T-cell (primary cell): ENCODE measurements at places on chromosomes 4 and X.
A peak's percentile ranks its signal among the peaks of the same experiment; 100 is the strongest.

DNA sequence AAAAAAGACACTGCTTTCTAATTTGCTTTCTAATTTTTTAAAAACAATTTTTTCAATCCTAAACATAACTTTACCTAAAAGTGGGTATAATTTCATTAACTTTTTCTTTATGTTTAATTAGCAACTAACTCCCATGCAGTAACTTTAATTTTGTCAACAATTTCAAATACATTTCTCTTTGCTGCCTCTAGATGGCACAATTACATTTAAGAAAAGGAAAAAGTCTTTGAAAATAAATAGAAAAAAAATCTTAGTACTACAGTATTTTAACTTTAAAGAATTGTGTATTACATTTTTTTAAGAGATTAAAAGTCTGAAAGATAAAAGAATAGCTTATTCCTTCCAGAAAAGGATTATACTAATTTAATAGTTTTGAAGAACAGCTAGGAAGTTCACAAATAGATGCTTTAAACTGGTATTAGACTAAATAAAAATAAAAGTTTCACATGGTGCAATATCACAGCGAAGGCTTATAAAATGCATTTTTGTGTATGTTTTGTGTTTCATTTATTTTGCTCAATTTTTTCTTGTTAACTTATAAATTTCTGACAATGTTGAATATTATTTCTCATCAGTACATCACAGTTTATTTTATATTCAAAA, 105.1 kb downstream of the ADGRA3 start:
- H3K4me1 ChIP-seq, result no peaks in the 10 kb centered on the region
- H3K27ac ChIP-seq, result no peak overlapping the region
- H3K27me3 ChIP-seq, result no peaks in the 10 kb centered on the region
- no peaks in the 10 kb centered on the region for H3K36me3 ChIP-seq
- no peak for DNase-seq

DNA sequence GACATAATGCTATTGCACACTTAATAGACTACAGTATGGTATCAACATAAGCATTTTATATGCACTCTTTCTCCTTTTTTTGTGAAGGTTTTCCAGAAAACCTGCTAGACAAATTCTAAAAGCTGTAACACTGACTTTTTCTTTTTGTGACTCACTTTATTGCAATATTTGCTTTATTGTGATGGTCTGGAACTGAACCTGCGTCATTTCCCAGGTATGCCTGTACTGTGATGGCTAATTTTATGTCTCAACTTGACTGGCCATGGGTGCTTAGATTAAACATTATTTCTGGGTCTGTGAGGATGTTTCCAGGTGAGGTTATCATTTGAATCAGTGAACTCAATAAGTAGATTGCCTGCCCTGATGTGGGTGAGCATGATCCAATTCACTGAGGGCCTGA, 35.5 kb upstream of the LAMP2 start:
- DNase-seq, result no peak
- H3K36me3 ChIP-seq, result no peaks in the 10 kb centered on the region
- no peaks in the 10 kb centered on the region for H3K27me3 ChIP-seq
- no peak overlapping the region for H3K27ac ChIP-seq
- H3K4me1 ChIP-seq, result no peaks in the 10 kb centered on the region

DNA sequence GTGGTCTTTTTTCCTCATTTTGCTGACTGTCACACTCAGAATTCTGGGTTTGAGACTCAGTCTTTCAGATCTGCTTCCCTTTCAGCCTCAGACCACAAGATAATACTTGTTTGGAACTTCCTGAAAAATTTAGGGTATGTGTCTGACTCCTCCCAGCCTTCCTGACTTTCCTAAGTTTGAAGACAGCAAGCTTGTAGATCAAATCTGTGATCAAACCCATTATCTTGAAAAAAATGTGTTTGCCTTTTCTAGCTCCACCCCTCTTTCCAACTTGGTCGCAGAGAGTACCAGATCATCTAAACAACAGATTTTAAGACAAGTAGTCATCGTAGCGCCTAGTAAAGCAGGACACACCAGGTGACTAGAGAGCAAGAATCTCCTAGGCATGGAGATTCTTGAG, 9.9 kb downstream of the BCAP31 start:
- peaks cover 61% of the 10 kb centered on the region for H3K36me3 ChIP-seq
- no peak overlapping the region for H3K27ac ChIP-seq
- no peak overlapping the region for H3K4me3 ChIP-seq
- H3K4me1 ChIP-seq, result no peaks in the 10 kb centered on the region

- no peaks in the 10 kb centered on the region for H3K36me3 ChIP-seq
- H3K27ac ChIP-seq, result no peak overlapping the region
- no peak for DNase-seq
- H3K4me1 ChIP-seq, result no peaks in the 10 kb centered on the region
- no peaks in the 10 kb centered on the region for H3K27me3 ChIP-seq
Observed at GRCh38 chrX:57137501-57137900, 304 bp upstream of the SPIN2A start.

- no peaks in the 10 kb centered on the region for H3K36me3 ChIP-seq
- no peak overlapping the region for H3K27ac ChIP-seq
- no peak for DNase-seq
Observed at GRCh38 chr4:81796790-81797528, 325.3 kb upstream of the RASGEF1B start.

GRCh38 chrX:30610026-30610425, 32.5 kb upstream of the TASL start:
- H3K4me3 ChIP-seq, result no peak overlapping the region
- no peak overlapping the region for H3K27ac ChIP-seq
- DNase-seq, result no peak
- no peaks in the 10 kb centered on the region for H3K4me1 ChIP-seq

- DNase-seq, result no peak
- H3K27ac ChIP-seq, result no peak overlapping the region
- no peaks in the 10 kb centered on the region for H3K36me3 ChIP-seq
- H3K4me3 ChIP-seq, result no peak overlapping the region
- H3K4me1 ChIP-seq, result peaks cover 4% of the 10 kb centered on the region
- H3K27me3 ChIP-seq, result no peaks in the 10 kb centered on the region
Observed at GRCh38 chr4:94446386-94446785, 5.4 kb upstream of the PDLIM5 start.

DNA sequence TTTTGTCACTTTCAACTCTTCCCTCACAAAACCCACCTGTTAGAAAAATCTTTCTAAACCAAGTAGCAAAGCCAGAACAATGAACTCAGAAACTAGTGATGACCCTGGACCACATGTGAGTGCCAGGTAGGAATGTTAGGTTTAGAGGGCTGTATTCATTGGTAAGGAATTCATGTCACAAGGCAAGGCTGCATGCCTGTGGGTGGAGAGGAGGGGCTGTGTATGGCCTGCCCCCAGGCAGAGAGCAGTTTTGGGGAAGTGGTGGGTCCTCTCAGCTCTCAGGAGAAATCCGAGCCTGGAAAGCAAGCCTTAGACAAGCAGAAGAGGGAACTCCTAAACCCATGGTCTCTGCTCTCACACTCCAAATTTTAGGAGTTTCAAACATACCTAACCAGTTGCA, 2.4 kb downstream of the RNF175 start:
- peaks cover 16% of the 10 kb centered on the region for H3K4me1 ChIP-seq
- no peak overlapping the region for H3K27ac ChIP-seq
- DNase-seq, result no peak
- peaks cover 33% of the 10 kb centered on the region for H3K27me3 ChIP-seq
- H3K4me3 ChIP-seq, result no peak overlapping the region
- no peaks in the 10 kb centered on the region for H3K36me3 ChIP-seq

DNA sequence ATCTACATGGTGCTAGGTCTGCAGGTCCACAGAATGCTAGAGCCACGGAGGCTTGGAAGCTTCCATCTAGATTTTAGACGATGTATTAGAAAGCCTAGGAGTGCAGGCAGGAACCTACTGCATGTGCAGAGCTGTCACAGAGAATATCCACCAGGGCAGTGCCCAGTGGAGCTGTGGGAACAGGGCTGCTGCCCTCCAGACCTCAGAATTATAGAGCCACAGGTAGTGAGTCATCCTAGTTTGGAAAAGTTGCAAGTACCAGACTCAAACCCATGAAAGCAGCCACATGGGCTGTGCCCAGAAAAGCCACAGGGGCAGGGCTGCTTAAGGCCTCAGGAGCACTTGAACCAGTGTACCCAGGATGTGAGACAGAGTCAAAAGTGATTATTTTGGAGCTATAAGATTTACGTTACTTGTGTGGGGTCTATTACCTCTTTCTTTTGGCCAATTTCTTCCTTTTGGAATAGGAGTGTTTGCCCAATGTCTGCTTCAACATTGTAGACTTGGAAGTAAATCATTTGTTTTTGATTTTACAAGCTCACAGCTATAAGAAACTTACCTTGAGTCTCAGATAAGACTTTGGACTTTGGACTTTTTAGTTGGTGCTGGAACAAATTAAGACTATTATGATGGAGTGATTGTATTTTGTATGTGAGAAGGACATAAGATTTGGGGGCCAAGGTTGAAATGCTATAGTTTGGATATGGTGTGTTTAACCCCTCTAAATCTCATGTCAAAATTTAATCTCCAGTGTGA, 143.5 kb upstream of the CHRDL1 start:
- H3K36me3 ChIP-seq, result no peaks in the 10 kb centered on the region
- DNase-seq, result no peak
- no peaks in the 10 kb centered on the region for H3K27me3 ChIP-seq
- no peak overlapping the region for H3K4me3 ChIP-seq
- no peak overlapping the region for H3K27ac ChIP-seq

DNA sequence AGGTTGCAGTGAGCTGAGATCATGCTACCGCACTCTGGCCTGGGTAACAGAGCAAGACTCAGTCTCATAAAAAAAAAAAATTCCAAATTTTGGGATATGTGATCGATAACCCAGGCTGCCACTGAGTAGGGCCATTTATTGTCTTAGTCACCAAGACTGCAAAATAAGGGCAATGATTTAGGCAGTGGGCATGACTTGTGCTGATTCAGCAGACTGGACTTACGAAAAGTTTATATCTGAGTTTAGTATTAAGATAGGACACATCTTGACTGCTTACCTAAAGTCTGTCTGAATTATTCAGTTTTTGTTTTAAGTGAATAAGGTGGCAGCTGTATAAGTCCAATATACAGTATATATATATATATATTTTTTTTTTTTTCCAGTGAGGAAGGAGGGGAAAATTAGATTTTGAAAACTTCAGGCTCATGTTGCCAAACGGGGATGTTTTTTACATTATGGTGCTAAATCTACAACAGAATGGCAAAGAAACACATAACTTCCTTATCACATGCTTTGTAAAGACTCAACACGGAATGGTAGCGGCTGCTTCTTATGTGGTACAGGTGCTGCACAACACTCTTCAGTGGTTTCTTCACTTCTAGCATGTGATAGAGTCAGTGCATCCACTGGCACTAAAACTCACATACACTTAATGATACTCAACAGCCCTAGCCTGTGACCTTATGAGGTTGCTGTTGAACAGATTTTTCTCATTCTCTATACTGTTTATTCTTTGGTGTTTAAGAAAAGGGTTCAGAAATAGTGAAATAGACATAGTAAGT, 6.5 kb downstream of the TEX13D start:
- H3K4me1 ChIP-seq, result peaks cover 26% of the 10 kb centered on the region
- no peaks in the 10 kb centered on the region for H3K36me3 ChIP-seq
- DNase-seq, result peak; percentile 43
- H3K27me3 ChIP-seq, result no peaks in the 10 kb centered on the region
- H3K4me3 ChIP-seq, result no peak overlapping the region

GRCh38 chr4:109295081-109295480, 7.4 kb downstream of the COL25A1 start:
- H3K27ac ChIP-seq, result no peak overlapping the region
- no peaks in the 10 kb centered on the region for H3K27me3 ChIP-seq
- H3K36me3 ChIP-seq, result no peaks in the 10 kb centered on the region
- no peak for DNase-seq
- no peak overlapping the region for H3K4me3 ChIP-seq
- H3K4me1 ChIP-seq, result no peaks in the 10 kb centered on the region

DNA sequence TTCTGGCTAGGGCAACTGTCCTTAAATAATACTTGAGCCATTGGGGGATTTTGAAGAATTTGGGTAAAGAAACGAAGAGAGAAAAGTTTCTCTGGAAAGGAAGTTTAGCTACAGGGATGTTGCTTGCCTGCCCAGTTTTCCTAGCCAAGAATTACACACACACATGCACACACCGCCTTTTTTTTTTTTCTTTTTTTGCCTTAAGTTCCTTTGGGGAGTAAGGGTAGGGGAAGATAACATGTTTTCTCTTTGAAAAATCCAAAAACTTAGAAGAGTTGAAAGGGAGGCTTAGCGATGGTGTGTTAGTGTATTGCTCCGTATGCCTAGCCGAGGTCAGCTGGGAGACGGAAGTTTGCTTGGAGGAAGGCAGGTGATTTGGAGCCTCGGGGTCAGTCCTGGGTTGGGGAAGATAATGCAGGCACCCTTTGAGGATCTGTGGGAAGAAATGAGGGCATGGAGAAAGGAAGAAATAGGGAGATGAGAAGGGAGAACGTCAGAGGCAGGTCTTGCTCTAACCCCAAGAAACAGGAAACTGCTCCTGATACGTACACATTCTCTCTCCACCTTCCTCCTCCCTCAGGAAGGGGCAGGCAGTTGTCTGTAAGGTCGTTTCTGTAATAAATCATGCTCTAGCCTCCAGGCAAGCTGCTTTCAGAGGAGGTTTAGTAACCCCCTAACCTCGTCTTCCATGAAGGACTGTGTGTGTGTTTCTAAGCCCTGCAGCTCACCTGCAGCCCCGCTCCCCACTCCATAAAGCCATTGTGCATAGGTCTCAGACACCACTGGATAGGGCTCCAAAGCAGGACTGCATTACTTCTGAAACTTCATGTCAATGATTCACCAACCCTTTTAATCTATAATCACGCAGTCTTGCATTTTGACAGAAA, 10.5 kb downstream of the KLF3 start:
- no peaks in the 10 kb centered on the region for H3K27me3 ChIP-seq
- H3K36me3 ChIP-seq, result peaks cover 7% of the 10 kb centered on the region
- H3K27ac ChIP-seq, result peak overlapping the region; percentile 72
- peaks cover 77% of the 10 kb centered on the region for H3K4me1 ChIP-seq
- no peak for DNase-seq
- H3K4me3 ChIP-seq, result no peak overlapping the region

DNA sequence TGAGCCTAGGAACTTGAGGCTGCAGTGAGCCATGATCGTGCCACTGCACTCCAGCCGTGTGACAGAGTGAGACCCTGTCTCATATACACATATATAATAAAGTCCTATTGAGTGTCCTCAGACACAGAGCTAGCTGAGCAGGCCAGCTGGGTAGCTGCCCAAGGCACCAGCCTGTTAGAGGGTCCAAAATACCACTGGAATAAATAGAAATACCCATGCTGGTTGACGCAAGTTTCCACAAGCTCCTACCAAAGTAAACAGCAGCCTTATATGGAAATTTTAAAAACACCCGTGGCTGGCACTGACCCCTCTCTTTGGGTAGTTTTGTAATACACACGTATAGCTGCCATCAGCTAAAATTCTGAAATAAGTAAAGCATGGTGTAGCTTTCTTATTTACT, 348.6 kb downstream of the BCOR start:
- DNase-seq, result no peak
- no peak overlapping the region for H3K4me3 ChIP-seq
- H3K27me3 ChIP-seq, result no peaks in the 10 kb centered on the region
- no peaks in the 10 kb centered on the region for H3K36me3 ChIP-seq
- no peaks in the 10 kb centered on the region for H3K4me1 ChIP-seq
- H3K27ac ChIP-seq, result no peak overlapping the region

DNA sequence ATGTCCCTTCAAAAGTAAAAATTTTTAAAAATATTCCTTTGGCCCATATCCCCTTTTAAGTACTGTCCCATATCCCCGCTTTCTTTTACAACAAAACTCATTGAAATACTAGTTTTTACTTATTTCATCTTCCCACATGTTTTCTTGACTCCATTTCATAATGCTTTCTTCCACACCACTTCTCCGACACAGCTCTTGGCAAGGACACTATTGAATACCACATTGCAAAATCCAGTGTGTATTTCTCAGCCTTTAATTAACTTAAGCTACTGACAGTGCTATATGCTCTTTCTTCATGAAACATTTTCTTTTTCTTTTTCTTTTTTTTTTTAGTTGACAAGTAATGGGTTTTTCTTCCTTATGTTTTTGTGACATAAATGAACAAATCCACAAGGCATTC, 28.8 kb downstream of the PRDM8 start:
- no peaks in the 10 kb centered on the region for H3K36me3 ChIP-seq
- H3K27me3 ChIP-seq, result no peaks in the 10 kb centered on the region
- no peak overlapping the region for H3K4me3 ChIP-seq
- no peaks in the 10 kb centered on the region for H3K4me1 ChIP-seq
- H3K27ac ChIP-seq, result no peak overlapping the region
- DNase-seq, result no peak
